ENCODE measurements at places on chromosomes 4 and X.

- DNase-seq: no peak
Measured at GRCh38 chrX:38954520-38954919, 153.3 kb downstream of the MID1IP1 start.

GRCh38 chrX:70454441-70455365 is 10.1 kb downstream of the DLG3 start:
- DNase-seq: no peak

DNA sequence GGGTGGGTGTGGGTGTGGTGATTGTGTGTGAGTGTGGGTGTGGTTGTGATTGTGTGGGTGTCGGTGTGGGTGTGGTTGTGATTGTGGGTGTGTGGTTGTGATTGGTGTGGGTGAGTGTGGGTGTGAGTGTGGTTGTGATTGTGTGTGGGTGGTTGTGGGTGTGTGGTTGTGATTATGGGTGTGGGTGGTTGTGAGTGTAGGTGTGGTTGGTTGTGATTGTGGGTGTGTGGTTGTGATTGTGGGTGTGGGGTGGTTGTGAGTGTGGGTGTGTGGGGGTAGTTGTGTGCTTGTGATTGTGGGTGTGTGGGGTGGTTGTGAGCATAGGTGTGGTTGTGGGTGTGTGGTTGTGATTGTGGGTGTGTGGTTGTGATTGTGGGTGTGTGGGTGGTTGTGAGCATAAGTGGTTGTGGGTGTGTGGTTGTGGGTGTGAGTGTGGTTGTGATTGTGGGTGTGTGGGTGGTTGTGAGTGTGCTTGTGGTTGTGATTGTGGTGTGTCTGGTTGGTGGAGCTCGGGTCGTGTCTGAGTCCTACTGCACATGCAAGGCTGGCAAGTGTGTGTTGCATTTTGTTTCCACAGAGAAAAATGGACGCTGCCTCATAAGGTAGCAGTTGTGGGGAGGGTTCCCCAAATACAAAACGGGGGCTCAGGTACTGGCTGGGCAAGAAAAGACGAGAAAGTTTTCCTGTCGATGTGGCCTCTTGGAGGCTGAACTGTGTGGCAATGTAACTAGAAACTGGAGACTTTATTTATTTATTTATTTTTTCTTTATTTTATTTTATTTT is 116.7 kb downstream of the UBE2K start:
- DNase-seq: no peak

DNA sequence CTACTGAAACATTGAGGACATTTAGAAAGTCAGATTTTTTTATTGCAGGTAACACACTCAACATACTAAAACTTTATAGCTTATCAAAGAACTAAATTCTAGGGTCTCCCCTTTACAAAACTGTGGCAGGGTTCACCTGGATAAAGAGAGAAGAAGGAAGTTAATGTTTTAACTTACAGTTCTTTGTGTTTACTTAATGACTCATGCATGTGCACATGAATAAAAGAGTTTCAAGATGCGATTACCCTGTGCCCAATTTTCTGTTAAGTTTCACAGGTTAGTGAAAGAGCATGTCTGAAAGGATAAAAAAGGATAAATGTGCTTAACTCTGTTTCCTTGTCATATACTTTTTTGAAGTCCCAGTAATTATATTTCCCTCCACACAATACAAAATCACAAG is 16.8 kb downstream of the DCAF8L1 start:
- no peak for DNase-seq

DNA sequence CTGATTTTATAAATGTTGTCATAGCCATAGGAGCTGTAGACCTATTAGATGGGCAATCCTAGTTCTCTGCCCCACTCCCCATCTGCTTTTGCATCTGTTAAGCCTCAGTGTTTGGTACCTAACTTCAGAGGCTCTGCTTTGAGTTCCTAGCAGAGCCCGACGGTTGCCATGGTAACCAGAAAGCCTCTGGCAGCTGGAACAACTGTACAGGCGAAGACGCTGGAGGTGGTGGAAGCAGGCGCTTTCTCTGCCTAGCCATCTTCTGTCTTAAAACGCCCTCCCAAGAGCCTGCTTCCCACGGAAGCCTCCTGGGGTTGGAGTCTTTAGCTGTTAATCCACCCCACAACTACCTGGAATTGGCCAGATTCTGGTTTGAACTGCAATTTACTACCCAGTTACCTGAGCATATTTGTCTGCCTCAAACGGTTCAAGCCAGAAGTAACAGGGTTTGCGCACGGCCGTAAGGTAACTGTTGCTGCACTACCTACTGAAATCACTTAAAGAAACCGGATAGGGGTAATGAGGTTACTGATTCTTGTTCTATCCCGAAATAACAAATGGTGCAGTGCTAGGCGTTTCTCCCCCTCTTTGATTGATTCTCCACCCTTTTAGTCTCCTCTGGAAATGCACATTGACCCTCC is 1.0 kb upstream of the GABRG1 start:
- DNase-seq: no peak

DNA sequence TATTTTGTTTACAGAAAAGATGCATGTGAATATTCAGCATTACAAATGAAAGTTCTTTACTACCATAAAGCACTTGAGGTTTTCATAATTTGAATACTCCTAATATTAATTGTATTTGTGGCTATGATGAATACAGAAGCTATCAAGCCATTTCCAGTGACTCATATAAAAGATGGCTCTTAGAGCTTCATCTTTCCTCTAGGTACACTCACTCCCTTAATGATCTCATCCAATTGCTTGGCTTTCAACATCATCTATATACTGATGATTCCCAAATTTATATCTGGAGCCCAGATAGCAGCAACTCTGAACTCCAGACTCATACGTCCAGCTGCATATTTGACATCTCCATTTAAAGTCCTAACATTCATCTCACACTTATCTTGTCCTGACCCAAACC is 183.4 kb upstream of the FAM241A start:
- DNase-seq: no peak

GRCh38 chr4:38659346-38659745 is 4.7 kb upstream of the KLF3 start:
- no peak for DNase-seq

DNA sequence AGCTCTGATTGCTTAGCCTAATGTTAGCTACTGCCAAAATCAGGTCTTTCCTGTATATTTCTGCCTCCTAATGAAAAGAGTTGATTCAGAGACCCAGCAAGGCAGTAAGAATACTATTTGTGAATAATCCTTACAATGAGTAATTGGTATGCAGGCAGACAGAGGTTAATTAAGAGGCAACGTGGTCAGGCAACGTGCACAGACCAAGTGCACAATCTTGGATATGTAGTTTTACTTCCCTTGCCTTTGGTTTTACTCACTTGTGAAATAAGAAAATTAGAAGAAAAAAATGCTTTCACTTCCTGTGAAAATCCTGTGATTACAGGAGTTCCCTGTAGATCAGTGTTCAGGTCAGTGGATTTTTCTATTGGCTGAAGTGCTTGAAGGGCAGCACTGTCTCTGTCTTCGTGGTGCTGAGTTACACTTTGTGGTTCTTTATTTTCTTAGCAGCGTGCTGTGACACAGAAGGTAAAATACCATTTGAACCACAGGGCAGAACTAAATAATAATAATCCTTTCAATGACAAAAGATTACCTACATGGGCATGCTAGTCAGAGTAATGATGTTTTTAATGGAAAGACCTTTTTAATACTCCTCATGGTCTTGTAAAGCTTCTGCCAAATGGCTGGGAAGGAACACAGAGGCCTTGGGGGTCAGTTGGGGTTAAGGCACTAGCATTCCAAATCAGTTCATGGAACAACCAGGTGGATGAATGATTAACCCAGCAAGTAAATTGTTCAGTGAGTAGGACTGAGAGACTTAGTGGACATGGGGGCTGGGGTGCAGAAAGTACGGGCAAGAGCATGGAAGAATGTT is 430.9 kb downstream of the MAPK10 start:
- DNase-seq: no peak

GRCh38 chr4:81432825-81433224 is 38.9 kb downstream of the RASGEF1B start:
- DNase-seq: no peak
